OCI-M1 (cell line): ENCODE measurements at places on chromosomes 3 and 15.

- DNase-seq: no peak
These were observed 436.2 kb upstream of the MDFIC2 start for GRCh38 chr3:70748593-70748992.

DNA sequence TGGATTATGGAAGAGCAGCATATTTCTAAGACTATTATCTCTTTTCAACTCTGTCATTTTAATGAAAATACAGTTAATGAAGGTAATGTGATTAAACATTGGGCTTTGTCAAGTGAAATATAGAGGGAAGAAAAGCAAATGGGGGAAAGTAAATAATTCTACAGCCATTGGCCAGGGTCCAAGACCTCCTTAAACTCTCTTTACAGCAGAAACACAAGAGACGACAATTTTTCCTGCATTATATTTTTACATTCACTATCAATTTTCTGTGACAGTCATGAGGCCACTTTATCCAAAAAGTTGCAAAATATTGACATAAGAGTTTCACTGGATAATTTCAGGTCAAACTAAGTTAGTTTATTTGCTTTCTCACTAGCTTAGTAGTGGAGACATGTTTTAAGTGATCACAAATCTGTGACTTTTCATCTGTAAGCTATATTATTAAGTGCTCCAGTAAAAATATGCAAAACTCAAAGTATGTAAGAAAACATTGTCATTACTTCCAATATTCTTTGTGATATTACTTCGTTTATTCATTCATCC is 385.9 kb upstream of the DPH6 start:
- no peak for DNase-seq

DNA sequence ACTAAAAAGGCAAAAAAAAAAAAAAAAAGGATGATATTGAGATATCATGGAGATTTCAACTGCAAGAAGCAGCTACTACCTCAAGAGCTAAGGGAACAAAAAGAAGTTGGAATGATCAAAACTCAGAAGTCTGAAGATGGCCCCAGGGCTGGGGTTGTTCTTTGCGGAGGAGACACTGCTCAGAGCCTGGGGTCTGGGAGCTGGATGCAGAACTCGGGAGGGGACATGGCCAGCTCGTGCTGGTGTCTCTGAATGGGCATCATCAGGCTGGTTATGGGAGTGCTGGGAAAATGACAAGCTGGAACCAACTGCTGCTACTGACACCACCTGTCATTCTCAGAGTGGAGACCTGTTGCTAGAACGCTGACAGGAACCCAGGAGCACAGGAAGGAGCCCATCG is 14.2 kb upstream of the ADIPOQ start:
- no peak for DNase-seq

GRCh38 chr3:14452740-14453710 is 50.6 kb downstream of the SLC6A6 start:
- no peak for DNase-seq

DNA sequence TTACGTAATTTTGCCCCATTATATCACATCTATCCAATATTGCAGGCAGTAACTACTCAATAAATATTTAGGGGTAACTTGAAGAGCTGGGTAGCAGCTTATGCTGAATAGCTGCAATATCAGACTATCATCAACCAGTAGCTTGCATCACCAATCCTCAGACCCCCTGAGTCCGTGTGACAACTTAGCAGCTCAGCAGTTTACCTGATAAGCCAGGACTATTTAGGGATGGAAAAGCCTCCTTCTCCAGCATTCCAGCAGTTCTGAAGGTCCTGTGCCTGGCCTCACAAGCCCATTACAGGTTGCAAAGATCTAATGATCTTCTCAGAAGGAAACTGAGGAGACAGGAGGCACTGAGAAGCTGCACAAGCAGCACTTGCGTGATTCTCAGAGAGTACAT is 32.9 kb downstream of the RORA start:
- DNase-seq: no peak

- peak; percentile 94 for DNase-seq
These were observed 60.5 kb downstream of the TOP2B start for GRCh38 chr3:25604107-25604805.

- no peak for DNase-seq
These were observed 69.9 kb downstream of the TBC1D5 start for GRCh38 chr3:17672506-17672905.

- DNase-seq: no peak
These were observed 279.8 kb upstream of the ARRDC4 start for GRCh38 chr15:97680606-97681220.

GRCh38 chr3:194084284-194084683 is 51.7 kb upstream of the HES1 start:
- no peak for DNase-seq

DNA sequence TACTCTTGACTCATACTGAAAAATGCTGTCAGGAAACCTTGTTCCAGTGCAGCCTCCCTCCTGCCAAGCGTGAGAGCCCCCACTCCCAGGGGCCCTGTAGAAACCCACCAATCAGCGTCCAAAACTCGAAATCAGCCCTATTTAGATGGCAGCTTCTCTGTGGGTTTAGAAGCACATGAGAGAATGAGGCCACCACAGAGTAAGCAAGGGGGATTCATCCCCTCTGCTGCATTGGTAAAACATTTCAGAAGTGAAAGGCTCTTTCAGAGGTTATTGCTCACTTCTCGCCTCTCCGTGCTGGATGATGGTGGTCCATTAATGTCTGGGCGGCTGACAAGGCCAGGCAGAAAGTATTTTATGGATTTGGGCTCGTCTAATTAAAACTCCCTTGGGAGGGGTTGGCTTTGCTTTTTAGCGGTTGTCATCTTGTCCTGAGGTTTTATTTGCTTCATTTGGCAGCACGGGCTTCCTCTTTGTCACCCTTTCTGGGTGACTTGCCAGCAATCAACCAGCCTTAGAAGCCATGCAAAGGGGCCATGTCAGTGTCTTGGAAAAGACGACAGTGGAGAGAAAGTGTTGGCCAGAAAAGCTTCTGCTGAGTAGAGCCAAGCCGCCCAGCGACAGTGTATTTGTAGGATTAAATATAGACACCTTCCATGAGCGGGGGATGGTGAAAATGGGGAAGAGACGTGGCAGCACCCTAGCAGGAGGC is 145.5 kb downstream of the ATP10A start:
- no peak for DNase-seq

- DNase-seq: peak; percentile 37
These were observed 12.2 kb downstream of the XIRP1 start for GRCh38 chr3:39180183-39180545.

DNA sequence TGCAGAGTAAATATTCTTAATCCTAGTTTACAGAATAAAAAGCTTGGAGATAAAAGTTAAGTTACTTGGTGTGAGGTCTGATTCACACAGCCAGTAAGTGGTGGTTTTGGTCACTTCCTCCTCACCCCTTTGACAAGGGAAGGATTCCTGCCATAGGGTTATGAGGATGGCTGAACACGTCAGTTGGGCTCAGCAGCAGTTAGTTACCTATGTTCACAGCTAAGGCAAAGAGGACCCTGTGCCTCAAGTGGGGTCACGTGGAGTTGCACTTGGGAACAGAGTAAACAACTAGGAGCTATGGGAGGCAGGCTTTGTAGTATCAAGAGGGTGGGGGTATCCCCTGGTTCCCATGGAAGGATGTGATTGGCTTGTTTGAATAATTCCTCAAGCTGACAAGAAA is 232.2 kb downstream of the UBE2E2 start:
- peak; percentile 1 for DNase-seq

- peak; percentile 64 for DNase-seq
These were observed 76.9 kb downstream of the RPN1 start for GRCh38 chr3:128573707-128574162.

GRCh38 chr3:29643034-29643425 is 362.2 kb downstream of the RBMS3 start:
- DNase-seq: no peak

DNA sequence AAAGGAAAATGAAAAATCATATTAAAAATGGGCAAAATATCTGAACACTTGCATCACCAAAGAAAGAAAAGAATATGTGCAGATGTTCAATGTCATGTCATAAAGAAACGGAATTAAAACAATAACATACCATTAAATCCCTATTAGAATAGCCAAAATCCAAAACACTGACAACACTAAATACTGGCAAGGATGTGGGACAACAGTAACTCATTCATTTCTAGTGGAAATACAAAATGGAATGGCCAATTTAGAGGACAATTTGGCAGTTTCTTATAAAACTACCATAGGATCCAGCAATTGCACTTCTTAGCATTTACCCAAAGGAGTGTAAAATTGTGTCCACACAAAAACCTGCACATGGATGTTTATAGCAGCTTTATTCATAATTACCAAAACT is 542.5 kb upstream of the UBE2E2 start:
- no peak for DNase-seq

DNA sequence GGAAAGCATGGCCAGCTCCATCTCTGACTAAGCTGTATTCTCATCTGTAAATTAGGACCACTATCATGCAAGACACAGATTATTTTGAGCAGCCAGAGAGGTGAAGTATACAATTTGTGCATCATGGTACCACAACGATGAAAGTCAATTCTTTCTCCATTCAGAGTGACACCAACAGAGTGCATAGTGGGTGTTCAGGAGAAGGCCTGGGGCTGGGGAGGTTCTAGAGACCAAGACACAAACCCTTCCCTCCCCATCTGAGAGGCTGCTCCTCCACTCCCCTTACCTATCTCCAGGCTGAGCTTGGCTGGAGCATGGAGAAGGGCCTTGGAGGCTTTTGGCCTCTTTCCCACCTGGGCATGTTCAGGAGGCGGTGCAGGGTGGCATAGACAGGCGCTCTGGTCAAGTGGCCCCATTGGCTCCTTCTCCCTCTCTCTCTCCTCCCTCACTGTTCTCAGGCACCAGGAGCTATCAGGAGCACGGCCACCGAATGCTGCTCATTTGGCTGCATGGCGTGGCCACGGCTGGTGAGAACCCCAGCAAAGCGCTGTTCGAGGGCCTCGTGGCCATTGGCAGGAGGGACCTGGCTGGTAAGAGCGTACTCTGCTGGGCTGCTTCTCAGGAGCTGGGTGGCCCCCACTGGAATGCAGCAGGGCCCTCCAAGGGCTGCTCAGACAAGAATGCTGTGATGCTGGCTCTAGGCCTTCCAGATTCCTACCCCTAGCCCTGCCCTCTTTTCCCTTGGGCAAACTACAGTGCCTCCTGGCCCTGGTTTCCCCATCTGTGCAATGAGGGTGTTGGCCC is 37.9 kb downstream of the ANKDD1A start:
- no peak for DNase-seq

- DNase-seq: no peak
These were observed 71.3 kb upstream of the CACNA1D start for GRCh38 chr3:53422954-53423698.

DNA sequence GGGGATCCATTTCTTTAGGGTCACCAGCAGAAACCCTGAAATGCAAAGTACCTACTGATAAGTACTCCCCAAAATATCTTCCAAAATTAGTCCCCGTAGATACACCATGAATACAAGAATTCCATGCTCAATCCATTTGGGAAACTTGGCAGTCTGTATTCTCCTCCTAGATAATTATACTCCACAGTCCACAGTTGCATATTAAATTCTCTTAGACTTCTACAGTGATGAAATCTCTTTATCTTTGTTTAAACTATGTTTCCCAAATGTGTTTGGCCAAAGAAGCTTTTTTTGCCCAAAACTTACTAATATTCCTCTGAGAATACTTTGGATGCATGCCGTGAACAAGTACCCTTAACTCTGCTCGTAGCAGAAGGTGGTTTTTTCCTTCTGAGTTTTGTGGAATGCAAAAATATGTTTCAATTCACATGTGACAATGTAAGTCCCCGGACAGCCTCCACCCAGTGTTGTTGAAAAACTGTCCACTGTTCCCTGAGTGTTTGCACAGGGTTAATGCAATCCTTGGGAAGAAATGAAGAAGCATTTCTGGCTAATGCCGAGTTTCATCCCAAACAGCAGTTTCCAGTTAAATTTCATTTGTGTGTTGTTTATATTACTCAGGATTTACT is 126.7 kb downstream of the ARNT2 start:
- no peak for DNase-seq

DNA sequence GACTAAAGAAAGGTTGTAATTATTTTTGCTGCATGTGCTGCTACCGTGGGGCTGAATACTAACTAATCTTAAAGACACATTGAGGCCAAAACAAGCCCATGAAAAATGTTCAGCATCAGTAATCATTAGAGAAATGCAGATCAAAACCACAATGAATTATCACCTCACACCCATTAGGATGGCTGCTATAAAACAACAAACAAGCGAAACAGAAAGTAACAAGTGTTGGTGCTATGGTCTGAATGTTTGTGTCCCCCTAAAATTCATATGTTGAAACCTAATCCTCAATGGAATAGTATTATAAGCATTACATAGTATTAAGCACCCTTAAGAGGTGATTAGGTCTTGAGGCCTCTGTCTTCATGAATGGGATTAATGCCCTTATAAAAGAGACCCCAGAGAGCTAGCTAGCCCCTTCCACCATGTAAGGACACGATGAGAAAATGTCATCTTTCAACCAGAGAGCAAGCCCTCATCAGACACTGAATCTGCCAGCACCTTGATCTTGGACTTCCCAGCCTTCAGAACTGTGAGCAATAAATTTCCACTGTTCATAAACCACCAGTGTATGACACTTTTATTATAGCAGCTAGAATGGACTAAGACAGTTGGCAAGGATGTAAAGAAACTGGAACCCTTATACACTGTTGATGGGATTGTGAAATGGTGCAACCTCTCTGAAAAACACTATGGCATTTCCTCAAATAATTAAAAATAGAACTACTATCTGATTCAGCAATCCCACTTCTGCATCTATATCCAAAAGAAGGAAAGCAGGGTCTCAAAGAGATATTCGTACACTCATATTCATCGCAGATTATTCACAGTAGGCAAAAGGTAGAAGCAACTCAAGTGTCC is 76.1 kb downstream of the REC114 start:
- no peak for DNase-seq

- DNase-seq: no peak
These were observed 101.6 kb downstream of the CPN2 start for GRCh38 chr3:194249323-194250097.

DNA sequence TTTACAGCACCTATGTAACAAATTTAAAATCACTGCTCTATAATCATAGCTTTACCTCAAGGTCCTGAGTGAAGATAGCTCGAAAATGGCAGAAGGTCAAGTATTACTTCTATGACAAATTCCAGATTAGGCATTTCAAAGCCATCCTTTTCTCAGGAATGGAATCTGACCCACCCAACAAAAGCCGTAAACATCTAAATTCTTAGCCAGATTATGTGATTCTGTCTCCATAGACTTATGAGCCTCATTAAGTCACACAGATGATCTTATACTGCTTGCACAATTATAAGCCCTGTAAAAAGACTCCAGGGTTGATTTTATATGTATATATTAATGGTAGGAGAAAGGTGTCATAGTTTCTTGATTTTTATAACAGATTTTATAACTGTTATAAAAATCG is 56.9 kb downstream of the CEP152 start:
- DNase-seq: no peak

DNA sequence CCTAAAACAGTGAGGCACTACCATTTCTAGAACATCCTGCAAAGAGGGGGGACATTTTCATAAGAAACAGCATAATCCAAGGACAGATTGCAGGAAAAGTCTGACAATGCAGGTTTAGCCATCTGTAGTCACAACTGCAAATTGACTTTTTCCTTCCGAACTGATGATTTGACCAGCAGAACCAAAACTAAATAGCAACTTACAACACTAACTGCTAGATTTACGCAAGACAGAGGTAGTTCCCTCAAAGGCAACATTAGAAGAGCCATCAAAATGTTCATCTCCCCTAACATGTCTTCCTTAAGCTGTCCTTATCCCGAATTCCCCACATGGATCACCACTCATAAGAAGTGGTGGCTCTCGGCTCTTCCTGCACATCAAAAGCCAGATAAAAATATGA is 129.6 kb downstream of the GADL1 start:
- no peak for DNase-seq

GRCh38 chr15:49042165-49042564 is 4.1 kb downstream of the SECISBP2L start:
- DNase-seq: no peak
